CD4-positive, alpha-beta T cell treated with Interferon gamma for 1 hour (primary cell): ENCODE measurements at places on chromosomes 4 and X.

DNA sequence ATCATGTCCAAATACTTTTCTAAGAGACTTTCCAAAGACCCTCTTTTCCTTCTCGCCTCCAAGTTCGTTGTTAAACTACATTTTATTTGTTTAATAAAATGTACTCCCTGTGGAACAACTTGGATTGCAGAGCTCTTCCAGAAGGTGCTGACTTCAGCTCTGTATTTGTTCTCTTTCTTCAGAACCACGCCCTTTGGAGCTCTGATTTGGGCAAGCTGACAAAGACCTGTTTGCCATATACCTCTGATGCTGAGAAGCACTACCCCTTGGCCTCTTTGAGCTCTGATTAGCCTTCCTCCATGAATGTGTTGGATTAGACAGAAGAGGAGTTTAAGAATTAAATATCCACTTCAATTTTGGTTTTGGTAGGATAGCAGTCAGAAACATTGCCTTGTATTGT lies 815.1 kb upstream of the POU3F4 start:
- DNase-seq, result no peak

DNA sequence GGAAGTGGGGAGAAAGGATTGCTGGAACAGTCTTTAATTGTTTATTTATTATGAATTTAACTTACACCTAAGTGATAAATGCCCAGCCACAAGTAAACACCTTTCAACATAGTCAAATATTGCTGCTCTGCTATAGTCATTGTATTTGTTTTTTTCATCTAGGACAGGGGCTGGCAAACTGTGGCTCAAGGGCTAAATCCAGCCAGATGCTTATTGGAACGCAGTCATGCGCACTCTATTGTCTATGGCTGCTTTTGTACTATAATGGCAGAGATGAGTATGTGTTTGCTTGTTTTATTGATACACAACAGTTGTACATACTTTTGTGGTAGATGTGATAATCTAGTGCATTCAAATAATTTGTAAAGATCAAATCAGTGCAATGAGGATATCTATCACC lies 95.3 kb downstream of the ZAR1 start:
- DNase-seq, result no peak

- peak; percentile 17 for DNase-seq
Measured at GRCh38 chr4:1087371-1087770, 26.0 kb downstream of the RNF212 start.

DNA sequence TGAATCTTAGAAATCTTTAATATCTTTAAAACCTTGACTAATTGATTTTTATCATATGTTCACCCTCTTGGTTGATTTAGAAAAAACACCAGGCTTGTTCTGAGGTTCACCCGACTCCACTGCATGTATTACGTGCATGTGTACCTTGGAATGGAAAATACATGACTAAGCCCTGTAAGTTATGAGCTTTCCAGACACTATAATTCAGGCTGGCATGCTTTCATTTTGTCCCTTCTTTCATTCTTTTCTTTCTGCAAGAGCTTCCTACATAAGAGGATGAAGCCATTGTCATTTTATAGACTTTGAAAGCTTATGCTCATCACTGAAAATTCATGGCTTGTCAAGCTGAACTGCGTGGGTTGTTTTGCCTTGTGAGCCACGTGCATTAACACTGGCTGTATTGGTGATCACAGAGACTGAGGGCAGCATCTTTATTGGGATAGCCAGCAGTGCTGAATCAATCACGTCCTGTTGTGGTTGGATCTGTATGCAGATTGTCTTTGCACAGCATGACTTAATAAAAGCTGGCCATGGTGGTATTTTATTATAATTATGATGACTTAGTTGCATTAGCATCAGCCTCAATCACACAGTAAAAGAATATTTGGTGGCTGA lies 141.9 kb downstream of the SLIT2 start:
- no peak for DNase-seq

GRCh38 chrX:47179221-47179927 lies 14.3 kb upstream of the UBA1 start:
- no peak for DNase-seq

- no peak for DNase-seq
Measured at GRCh38 chr4:183812567-183812966, 92.5 kb upstream of the STOX2 start.

GRCh38 chr4:5034206-5034605 lies 14.9 kb upstream of the CYTL1 start:
- no peak for DNase-seq

DNA sequence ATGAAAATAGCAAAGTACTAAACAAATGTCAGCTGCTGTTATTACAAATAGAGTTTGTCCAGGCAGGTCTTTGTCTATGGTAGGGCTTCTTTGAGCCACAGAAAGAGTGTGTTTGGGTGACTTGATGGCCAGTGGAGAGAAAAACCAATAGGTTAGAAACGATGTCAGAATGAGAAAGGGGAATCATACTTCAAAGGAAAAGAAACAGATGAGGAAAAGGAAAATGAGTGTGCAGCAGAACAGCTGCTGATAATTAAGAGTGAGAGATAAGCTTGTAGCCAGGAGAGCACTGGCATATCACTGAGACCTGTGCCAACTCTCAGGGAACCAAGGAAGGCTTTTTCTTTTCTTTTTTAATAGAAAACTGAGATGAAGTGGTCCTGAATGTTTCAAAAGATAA lies 257.2 kb downstream of the ARHGAP24 start:
- no peak for DNase-seq

DNA sequence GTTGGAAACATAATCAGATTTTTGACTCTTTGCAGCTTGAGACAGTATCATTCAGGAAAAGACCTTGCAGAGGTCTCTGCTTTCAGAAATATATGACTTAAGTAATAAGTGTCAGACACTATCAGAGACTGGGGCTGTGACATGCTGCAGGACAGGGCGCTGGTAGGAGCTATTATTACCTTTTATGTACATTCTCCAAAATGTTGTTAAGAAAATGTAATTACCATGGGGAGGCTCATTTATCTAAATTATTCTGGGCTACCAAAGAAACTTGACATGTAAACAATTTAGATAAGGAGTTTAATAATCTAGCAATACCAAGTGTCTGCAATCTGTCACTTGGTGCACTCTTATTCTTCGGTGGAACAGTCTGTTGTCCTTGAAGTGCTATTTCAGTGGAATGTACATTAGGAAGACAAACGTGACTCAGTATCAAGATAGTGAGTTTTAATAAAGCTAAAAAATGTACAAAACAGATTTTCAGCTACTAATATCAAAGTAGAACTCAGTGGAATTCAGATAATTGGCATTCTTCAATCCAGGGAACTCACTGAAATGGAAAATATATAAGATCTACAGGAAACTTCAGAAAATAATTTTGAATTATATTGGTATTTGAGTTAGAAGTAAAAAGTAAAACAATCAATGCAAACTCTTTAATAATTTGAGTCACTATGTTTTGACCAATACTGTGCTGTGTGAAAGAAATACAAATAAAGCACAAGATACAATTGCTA lies 214.5 kb downstream of the KCNIP4 start:
- DNase-seq, result no peak

- DNase-seq, result no peak
Measured at GRCh38 chr4:140168474-140168873, 14.5 kb upstream of the MAML3 start.

- no peak for DNase-seq
Measured at GRCh38 chr4:165052627-165053026, 1.0 kb upstream of the TRIM75 start.

GRCh38 chr4:17763931-17764330 lies 17.5 kb downstream of the FAM184B start:
- DNase-seq, result no peak

- DNase-seq, result no peak
Measured at GRCh38 chrX:22424122-22424915, 151.6 kb downstream of the CBLL2 start.

- no peak for DNase-seq
Measured at GRCh38 chr4:88522702-88523324, 763 bp downstream of the PYURF start.

GRCh38 chr4:163866728-163867315 lies 372.3 kb downstream of the TMA16 start:
- DNase-seq, result no peak

DNA sequence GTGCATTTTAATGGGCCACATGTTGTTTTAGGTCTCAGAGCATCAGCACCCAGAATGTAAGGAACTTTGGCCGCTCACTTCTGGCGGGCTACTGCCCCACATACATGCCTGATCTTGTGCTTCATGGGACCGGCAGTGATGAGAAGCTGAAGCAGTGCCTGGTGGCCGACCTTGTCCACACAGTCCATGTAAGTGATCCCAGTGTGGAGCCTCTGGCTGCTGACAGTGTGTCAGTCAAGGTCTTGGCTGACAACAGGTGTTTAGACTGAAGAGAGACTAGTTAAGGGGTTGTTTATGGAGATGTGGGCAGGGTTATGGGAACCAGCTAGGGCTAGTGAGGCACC lies 101.4 kb downstream of the FNIP2 start:
- no peak for DNase-seq

DNA sequence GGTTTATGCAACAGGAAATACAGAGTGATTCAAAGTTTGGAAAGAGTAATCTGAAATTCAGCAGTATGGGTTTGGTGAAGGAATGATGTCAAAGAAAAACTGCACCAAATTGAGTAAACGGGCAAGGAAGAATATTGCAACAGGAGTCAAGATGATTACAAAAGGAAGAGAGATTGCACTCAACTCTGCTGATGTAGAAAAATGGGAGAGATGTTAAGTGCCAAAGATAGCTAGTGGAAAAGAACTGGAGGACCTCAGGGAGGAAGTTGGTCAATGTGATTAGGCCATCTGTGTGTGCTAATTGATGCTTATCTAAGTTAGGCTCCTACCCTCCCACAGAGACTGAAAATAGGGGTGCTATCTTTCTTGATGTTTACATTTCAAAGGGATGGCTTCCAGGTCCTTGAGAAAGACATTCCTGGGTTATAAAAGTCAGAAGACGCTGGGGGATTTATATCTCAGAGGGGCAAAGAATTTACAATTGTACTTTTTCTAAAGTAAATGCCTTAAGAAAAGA lies 167.4 kb upstream of the FAM47A start:
- DNase-seq, result no peak

DNA sequence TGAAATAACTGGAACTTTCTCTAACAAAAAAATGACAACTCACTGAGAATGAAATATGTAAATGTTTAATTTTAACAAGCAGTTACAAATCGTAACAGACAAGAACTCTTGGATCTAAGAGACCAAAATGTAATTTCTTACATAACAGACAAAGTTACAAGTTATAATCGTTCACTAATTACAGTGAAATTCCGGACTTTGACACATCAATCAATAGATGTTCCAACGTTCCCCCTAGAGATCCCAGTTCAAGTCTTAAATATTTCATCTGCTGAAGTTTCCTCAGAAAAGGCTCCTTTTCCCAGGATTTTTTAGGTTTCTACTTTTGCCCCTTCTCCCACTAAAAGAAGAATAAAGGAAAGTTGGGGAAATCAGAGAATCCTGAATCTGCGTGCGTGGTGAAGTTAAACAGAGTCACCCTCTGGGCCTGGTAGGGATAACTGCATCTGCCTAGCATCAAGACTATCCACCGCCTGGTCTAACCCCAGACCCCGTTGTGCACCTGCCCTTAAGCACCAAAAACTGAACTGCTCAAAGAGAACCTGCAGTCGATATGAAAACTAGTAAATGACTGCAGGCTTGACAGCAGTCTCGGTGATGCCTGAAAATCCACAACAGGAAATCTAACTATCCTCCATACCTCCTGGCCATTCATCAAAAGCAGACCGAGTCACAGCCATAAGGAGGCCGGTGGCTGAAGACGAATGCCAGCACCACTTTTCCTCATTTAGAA lies 2.3 kb downstream of the IRF2 start:
- peak; percentile 9 for DNase-seq

- no peak for DNase-seq
Measured at GRCh38 chrX:26954029-26954428, 509.1 kb downstream of the PPP4R3C start.

DNA sequence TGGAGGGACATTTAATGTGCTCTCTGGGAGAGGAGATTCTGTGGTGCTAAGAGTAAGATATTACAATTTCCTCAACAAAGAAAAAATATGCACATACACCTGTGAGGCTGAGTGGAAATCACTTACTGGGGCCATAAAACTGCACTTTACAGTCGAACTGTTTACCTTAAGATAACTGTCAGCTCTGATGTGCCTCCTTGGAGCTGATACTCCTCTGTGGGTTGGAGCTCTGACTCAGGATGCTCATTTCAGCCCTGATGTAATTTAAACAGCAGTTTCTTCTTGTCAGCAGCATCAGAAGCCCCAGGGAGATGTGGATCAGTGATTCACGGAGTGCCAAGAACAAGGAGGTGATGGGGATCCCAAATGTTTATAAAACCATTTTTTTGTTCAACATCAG lies 241.9 kb upstream of the SFRP2 start:
- no peak for DNase-seq

GRCh38 chrX:24005028-24005427 lies 22.0 kb downstream of the KLHL15 start:
- DNase-seq, result no peak

GRCh38 chr4:142202404-142203332 lies 566.3 kb downstream of the IL15 start:
- DNase-seq, result no peak

GRCh38 chrX:104564921-104565703 lies 887 bp upstream of the IL1RAPL2 start:
- DNase-seq, result no peak

GRCh38 chr4:100707786-100708185 lies 190.0 kb upstream of the EMCN start:
- no peak for DNase-seq

DNA sequence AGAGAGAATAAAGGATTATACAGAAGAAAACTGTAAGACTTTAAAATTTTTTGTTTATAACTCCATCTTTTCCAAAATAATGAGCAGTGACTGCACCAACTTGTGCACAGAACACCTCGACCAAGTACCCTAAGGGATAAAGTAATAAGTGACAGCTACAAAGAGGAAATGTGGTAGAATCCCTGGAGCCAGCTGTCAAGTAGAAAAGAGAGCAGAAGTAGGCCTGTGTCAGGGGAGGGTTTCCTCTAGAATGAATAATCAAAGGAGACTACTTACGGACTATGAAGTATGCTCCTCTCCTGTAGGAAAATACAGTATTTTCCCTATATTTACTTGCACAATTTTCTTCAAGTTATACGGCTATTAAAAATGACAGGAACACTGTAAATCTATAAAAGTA lies 1.2 kb downstream of the EIF1AX start:
- DNase-seq, result no peak

GRCh38 chr4:184450743-184451535 lies 23.4 kb downstream of the IRF2 start:
- DNase-seq, result no peak

DNA sequence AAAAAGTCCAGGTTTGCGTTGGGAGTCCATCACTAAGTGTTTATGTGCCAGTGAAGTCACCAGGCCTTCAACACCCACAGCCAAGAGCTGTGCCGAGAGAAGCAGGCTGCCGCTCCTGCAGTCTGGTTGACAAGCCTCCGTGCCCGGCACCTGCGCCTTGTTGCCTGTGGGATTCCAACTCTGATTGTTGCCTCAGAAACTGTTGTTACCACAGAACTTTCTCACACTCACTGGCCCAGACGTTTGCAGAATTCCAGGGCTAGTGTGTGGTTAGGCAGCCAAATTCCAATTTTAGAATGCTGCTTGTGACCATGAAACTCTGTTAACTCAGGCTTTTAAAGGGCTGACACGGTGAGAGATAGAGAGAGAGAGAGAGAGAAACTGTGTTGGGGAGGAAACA lies 119.5 kb upstream of the LIMCH1 start:
- DNase-seq, result no peak
